Activated CD4-positive, alpha-beta memory T cell treated with anti-CD3 and anti-CD28 coated beads, Interleukin-2, amount 10 ng/mL, durations not matched to agents 7 days and 5 days (primary cell): ENCODE measurements at places on chromosomes 3 and 15. TPM values are rescaled to one million over a fixed set of nuclear protein-coding genes. Genes with fewer than 3 reads are reported as not detected.

The MAPK6 gene
- 47.9 TPM for total RNA-seq

The CFAP92 gene
- 0.15 TPM for total RNA-seq

The TGM4 gene
- not detected for total RNA-seq

The ABCC5 gene
- total RNA-seq = 25.3 TPM

The CATSPER2 gene
- 4.7 TPM for total RNA-seq

The PIERCE2 gene
- not detected for total RNA-seq

The CHRD gene
- total RNA-seq = not detected

The C3orf33 gene
- total RNA-seq = 0.48 TPM

The TM4SF1 gene
- not detected for total RNA-seq
